ENCODE measurements at places on chromosomes 7 and 10.

DNA sequence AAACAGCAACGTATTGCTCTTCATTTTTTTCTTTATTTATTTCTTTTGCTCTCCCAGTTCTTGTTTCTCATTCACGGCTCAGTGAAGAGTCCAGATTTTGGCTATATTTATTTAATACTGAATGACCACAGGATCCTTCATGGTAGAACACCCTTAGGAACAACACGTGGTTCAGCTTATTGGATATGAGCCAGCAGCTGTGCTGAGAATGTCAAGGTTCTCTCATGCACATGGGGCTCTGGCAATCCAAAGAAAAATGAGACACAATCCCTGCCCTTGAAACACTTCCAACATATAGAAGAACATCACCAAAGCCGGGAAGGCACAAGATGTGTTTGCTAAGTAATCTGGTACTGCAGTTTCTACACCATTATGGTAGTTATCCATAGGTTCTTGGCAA lies 852.9 kb downstream of the SORCS1 start:
- DNase-seq = peak; percentile 2

- DNase-seq = peak; percentile 15
Measured at GRCh38 chr7:136857573-136857972, 10.9 kb upstream of the CHRM2 start.

DNA sequence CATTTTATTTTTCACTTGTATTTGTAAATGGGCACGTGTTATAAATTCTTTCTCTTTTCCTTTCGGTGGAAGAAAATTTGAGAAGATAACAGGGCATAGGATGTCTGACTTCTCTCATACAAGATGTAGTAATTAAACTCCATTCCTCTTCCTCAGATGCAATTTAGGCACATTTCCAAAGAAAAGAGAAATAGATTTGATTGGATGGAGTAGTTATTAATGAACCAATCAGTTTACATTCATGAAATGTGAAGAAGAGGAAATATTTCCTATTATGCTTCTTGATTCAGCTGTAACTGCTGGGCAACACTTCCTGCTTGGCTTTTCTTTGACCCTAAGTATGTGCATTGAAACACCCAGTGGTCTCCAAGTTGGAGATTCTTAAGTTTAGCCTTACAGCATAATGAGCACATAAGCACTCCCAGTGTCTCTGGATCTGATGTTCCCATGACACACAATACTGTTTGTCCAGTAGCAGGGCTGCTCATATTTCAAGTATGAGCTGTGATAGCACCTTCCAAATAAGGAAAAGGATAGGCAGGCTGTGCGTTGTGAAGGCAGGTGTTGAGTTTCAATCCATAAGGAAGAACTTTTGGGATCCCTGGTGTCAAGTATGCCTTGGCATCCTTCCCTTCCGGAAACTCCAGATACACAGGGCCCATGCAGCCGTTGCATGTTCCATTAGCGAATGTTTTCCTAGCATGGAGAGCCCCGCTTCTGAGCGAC lies 33.4 kb upstream of the COBL start:
- peak; percentile 76 for DNase-seq

GRCh38 chr10:20454331-20454730 lies 442.8 kb downstream of the NEBL start:
- DNase-seq = no peak

GRCh38 chr10:129613377-129613980 lies 146.4 kb downstream of the MGMT start:
- DNase-seq = no peak

DNA sequence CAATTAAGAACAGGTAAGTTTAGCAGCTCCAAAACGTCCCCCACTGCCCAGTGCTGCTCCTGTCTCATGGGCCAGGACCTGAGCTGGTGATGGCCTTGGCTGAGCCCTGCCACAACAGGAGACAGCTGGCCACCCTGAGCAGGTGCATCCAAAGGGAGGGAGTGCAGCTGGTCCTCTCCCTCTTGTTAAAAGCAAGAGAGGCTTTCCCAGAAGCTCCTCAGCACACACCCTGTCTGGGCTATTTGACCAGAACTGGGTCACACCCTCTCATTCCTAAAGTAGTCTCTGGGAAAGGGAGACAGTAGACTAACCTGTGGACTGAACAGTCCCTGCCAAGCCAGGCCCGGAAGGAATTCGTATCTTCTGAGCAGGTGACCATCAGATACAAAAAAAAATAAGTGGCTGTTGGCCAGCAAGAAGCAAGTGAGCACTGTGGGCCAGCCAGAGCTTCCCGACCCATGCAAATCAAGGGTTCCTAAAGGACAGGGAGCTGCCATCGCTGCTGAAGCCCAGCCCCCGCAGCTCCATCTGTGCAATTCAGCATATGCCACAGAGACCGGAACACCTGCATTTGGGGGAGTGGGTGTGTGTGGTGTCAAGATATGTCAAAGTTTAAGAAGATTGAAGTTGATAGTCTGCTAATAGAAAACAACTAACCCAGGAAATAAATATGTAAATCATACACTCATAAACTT lies 2.1 kb upstream of the TMEM72 start:
- DNase-seq = no peak

GRCh38 chr10:116147147-116147905 lies 125.7 kb downstream of the GFRA1 start:
- DNase-seq = no peak

- no peak for DNase-seq
Measured at GRCh38 chr10:33519130-33519860, 184.8 kb upstream of the NRP1 start.

DNA sequence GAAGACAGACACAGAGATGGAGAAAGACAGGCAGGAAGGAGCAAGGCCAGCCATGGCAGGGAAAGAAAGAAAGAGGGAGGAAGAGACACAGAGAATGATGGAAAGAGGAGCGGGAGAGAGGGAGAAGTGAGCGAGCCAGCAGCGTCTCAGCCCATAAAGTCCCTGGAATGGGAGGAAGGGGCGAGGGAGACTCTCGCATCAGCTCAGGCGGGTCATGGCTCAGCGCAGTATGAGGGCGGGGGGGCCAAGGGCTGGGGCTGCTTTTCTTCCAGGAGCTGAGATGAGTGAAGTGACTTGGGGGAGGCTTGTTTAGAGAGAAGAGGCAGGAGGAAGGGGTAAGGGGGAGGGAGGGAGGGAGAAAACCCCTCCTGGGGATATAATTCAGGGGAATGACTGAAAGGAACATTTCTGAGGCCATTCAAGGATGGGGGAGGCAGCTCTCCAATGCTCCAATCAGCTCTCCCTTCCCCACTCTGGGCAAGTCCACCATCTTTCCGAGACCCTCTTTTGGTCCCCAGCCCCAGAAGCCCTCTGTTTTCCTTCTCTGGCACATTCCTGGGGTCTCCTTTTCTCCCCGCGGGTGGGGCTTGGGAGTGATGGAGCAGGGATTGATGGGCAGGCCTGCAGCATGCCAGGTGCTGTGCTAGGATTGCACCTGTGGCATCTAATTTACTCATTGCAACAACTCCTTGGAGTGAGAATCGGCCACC lies 87.9 kb downstream of the HIF1AN start:
- DNase-seq = no peak

DNA sequence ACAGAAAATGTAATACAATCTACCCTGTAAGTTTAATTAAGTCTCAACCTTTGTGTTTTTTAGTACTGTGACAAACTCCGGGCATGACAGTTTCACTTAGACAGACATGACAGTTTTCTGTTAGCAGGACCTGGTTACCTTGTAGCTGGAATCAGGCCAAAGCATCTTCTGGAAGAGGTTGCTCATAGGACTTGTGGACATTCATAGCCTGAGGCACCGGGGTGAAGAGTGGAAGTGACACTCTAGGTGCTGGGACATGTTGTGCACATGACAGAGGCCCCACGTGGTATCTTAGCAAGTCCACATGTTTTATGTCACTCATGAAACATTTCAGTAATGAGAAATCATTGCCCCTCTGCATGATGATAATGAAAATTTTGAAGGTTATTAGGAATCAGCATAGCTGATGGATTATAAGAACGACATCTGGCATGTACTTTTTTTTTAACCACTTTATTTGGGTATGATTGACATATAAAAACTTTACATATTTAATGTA lies 441.4 kb downstream of the CNTNAP2 start:
- no peak for DNase-seq

DNA sequence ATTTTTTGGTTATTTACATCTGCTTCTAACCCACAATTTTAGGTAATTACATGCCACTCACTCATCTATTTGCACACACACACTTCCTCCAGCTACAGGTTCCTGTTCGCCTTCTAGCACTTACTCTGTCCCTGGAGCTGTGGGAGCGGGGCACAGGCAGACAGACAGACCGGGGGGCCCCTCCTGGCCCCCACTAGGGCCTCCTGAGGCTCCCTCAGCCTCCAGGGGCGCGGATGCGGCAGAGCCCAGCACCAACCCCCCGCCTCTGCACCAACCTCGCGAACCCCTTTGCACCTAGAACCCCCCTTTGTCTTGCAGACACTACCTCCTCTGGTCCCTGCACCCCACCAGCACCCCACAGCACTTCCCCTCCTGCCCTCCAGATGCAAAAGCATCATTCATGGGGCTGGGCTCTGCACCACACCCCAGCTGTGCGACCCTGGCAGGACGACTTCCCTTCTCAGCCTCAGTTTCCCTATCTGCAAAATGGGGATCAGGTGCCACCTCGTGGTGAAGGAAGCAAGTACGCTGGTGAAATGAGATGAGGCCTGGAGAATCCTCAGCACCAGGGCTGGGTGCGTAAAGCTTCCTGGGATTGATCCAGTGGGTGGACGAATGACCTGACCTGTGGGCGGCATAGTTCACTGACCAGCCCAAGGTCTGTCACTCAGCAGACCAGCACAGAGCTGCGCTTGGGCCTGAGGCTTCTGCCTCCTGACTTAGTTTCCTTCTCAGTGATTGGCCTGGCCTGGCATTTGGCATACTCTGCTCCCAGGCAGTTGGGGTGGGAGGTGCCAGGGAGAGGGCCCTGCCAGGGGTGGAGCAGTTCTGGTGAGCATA lies 37.9 kb downstream of the ELFN1 start:
- no peak for DNase-seq

DNA sequence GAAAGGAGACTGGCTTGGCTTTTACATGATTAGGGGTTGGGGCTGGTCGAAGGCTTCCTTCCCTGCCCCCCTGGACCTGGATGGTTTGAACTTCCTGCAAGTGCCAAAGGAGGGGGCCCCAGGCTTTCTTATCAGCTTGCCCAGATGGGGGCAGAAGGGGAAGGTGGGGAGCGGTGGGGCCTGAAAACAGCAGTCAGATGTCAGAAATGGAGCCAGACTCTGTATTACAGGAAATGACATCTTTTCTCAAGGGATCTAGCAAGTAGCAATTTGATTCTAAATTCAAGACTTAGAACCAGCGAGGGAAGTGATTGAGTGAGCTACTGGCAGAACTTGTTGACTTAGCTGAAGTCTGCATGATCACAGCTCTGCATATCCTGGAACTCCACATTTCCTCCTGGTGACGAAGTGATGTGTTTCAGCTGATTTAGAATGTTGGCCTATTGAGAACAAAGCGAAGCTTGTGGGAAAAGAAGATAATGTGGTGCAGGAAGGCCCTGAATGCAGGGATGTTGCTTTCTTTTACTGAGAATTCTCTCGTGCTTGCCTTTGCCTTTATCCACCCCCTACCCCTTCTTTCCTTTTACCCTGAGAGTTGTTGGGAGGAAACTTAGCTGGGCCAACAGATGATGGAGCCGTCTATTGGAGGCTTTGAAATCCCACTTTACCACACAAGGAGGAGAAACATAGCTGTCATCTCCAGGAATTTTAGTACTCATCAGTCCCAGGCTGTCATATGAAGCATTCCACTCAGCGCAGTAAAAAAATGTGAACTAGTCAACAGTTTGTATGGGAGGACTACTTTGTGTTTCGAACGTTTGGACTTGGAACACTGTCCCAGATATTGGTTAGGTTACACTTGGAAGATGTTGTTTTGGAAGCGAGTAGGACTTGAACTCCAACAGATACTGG lies 43.2 kb downstream of the CCNY start:
- peak; percentile 88 for DNase-seq

- DNase-seq = no peak
Measured at GRCh38 chr10:77031531-77032187, 605.9 kb downstream of the KCNMA1 start.

Measured in fibroblast of skin of right biceps (primary cell).